ENCODE measurements at places on chromosomes 7 and 10. TPM values are rescaled to one million over a fixed set of nuclear protein-coding genes. Genes with fewer than 3 reads are reported as not detected.

The AGR3 gene
- total RNA-seq, result not detected

The RELN gene
- total RNA-seq, result 2.6 TPM

The EGR2 gene
- total RNA-seq, result 2.5 TPM

The METTL27 gene
- total RNA-seq, result 5.9 TPM

GRCh38 chr7:11427686-11428273 is 404.2 kb downstream of the THSD7A start:
- peak; percentile 24 for DNase-seq

DNA sequence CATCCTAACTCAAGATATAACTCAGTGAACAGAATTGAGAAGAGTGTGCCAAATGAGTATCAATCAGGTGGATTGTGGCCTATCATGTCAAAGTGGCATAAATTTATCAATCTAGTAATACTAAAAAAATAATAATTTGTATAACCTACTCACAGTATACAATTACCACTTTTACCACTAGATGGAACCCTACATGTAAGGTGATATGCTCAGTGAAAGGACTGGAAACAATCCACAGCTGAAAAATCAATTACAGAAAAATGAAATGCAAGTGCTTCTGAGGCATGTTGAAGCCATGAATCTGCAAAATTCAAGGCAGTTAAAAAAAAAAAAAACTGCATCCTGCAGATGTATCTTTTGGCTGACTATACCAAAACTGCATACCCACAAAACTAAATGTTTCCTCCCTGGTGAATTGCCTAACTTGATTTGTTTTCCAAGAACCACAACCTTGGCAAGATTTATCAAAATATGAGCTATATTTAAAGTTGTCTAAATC is 13.9 kb downstream of the ARHGAP19 start:
- no peak for DNase-seq

GRCh38 chr10:15652117-15652516 is 67.6 kb downstream of the ITGA8 start:
- no peak for DNase-seq

DNA sequence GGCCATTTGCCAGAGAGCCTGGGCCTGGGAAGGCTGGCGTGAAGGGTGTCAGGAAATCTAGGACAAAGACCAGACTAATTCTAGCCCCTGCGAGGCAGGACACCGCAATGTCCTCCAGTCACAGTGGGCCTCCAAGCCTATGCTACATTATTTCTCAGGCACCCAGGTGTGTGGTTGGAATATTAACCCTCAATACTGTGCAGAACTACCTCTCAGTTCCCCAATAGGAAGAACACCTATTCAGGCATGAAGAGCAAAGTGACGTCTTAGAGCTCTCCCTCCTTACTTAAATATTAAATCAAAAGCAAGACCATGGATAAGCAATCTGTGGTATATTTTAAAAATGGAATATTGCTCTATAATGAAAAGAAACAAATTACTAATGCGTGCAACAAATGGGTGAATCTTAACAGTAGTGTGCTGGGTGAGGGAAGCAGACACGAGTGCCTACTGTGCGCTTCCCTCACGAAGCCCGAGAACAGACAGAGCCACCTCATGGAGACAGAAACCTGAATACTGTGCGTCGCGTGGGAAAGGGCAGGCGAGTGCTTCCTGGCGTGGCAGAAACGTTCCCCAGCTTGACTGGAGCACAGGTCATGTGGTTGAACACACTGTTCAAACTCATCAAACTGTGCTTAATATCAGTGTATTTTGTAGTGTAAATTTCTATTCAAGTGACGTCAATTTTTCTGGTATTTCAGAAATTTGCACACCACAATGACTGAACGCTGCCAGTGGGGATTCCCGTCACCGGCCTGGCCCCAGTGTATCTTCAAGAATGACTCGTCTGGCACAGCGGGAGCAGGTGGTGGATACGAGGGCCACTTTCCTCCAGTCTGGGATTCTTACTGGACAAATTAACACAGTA is 15.5 kb upstream of the PTPRN2 start:
- no peak for DNase-seq

DNA sequence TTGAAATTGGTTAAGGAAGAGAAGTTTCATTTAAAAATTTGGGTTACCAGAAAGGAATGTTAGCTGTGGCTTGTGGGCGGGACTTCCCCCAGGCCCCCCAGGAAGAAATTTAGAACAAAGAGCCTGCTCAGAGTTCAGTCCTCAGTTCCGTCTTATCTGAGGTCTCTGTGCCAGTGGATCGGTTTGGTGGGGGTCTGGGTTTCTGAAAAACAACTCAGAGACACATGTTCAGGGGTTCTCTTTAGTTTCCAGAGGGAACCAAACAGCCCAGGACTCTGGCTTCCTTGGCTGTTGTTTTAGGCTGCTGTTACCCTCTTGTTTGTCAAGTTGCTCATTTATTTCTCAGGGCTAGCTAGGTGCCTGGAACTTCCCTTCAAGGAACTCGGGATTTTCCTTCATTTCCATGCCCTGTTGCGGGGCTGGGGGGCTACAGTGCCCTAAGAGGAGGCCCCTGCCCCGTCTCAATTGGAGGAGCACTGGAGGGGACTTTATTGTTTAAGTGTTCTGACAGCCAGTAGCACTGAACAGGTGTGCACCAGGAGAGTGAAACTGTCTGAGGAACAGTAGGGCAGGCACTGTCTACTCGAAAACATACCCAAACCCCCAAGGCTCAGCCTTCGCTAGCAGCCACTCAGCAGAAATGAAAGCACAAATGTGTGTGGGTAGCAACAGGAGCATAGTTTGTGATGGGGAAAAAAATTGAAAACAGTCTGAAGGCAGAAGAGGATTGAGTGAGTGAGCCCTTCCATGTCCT is 59.9 kb downstream of the ALOX5 start:
- DNase-seq, result no peak

- DNase-seq, result no peak
These were observed 58.3 kb downstream of the SEMA3A start for GRCh38 chr7:84136336-84136735.

- no peak for DNase-seq
These were observed 57.3 kb upstream of the BTBD16 start for GRCh38 chr10:122213766-122214165.

DNA sequence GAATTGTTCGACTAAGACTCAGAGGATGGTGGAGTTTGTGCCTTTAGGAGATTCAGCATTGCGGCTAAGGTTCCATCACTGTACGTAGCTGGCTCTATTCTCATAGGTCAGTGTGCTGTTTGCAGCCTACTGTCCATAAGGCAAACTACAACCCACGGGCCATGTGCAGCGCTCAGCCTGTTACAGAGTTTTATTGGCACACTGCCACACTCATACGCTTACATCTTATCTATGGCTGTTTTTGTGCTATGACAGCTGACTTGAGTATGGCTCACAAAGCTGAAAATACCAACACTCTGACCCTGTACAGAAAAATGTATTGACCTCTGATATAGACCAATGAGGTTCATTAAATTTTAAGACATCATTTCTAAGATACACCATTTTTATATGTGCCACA is 114.5 kb downstream of the ARID5B start:
- no peak for DNase-seq
